Urinary bladder (tissue), 4 donors: ENCODE measurements at places on chromosomes 7 and 10. TPM values are rescaled to one million over a fixed set of nuclear protein-coding genes. Genes with fewer than 3 reads are reported as not detected.

GRCh38 chr10:132835848-132836233, 49.9 kb upstream of the NKX6-2 start:
- no peak for DNase-seq

GRCh38 chr10:21715531-21716195, 181.6 kb downstream of the MLLT10 start:
- no peak for DNase-seq

- no peak for DNase-seq
Measured at GRCh38 chr10:31353574-31353973, 34.6 kb downstream of the ZEB1 start.

GRCh38 chr10:120818301-120818700, 32.9 kb upstream of the WDR11 start:
- DNase-seq, result no peak

SPDYE6 gene
- polyA plus RNA-seq, result not detected

IFIT2 gene
- polyA plus RNA-seq, result 3.7 TPM

ZNF425 gene
- polyA plus RNA-seq, result 2.7 TPM

SPACDR gene
- polyA plus RNA-seq, result 0.62 TPM

MYH16 gene
- not detected for polyA plus RNA-seq

GRCh38 chr7:142420554-142421362, 162.9 kb upstream of the PRSS58 start:
- DNase-seq, result no peak

GRCh38 chr7:157848508-157849340, 511.9 kb downstream of the DNAJB6 start:
- no peak for DNase-seq

- DNase-seq, result no peak
Measured at GRCh38 chr10:43959364-43960134, 310.9 kb upstream of the ZNF32 start.

DNA sequence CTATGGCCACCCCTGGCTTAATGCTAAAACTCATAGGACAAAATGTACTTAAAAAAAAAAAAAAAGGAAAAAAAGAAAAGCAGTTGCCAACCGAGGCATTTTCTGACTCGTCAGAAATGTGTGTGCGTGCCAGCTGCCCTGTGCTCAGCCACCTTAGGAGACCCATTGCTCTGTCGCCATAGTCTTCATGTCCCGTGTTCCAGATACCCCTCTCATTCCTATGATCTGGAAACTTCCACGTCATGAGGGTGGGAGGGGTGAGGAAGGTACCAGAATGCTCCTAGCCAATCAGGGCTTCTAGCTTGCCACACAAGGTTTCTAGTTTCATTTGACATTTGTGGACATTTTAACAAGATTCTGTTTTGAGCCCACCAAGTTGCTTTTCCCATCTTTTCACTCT, 212.9 kb downstream of the TCF7L2 start:
- no peak for DNase-seq

DNA sequence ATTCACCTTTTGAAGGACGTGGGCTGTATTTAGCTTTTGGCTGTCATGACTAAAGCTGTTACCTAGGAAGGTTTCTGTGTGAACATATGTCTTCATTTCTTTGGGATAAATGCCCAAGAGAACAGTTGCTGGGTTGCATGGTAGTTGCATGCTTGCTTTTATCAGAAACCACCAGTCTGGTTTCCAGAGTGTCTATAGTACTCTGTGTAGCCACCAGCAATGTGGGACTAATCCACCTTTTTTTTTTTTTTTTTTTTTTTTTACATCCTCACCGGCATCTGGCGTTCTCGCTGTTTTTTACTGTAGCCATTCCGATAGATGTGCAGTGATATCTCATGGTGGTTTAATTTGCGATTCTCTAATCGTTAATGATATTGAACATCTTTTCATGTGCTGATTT, 297.8 kb downstream of the SDK1 start:
- DNase-seq, result no peak

MKI67 gene
- 0.42 TPM for polyA plus RNA-seq

HABP2 gene
- polyA plus RNA-seq, result 0.10 TPM

GRCh38 chr7:20320786-20321185, 9.9 kb upstream of the ITGB8 start:
- no peak for DNase-seq

- DNase-seq, result no peak
Measured at GRCh38 chr10:15168291-15168785, at the start of gene NMT2. Gene NMT2, minus strand, starts transcription at chr10:15168693. Its CDS starts 81 bp downstream, at chr10:15168612.

DNA sequence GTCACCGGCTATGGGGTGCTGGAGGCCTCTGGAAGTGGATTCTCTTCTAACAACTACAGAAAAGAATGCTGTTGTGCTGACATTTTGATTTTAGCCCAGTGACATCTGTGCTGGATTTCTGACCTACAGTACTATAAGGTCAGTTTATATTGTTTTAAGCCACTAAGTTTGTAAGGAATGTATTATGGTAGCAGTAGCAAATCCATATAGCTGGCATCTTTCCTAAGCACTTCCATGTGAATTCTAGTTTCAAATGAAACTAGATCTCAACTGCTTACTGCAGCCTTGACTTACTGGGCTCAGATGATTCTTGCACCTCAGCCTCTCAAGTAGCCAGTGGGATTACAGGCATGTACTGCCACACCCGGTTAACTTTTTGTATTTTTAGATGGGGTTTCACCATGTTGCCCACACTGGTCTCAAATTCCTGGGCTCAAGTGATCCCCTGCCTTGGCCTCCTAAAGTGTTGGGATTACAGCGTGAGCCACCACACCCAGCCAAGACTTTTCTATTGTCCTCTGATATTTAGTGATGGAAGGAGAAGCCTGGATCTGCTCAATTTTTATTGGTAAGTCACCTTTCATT, 414.0 kb downstream of the PHTF2 start:
- DNase-seq, result no peak

DNA sequence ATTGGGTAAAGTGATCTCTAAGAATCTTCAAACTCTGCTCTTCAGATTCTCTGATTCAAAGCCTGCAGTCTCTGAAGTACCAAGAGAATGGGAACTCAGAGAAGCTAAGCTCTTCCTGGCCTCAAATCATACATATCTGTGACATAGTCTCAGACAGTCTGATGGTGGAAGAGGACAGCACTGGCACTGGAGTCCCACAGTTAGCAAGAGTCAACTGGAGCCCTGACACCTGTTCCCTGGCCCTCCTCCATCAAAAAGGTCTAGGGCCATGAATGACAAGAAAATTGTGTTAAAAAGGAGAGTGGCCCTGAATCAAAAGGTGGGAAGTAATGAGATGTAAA, 37.7 kb downstream of the PRSS2 start:
- no peak for DNase-seq

NRCAM gene
- polyA plus RNA-seq, result 2.0 TPM

NUDT13 gene
- 2.1 TPM for polyA plus RNA-seq

DNA sequence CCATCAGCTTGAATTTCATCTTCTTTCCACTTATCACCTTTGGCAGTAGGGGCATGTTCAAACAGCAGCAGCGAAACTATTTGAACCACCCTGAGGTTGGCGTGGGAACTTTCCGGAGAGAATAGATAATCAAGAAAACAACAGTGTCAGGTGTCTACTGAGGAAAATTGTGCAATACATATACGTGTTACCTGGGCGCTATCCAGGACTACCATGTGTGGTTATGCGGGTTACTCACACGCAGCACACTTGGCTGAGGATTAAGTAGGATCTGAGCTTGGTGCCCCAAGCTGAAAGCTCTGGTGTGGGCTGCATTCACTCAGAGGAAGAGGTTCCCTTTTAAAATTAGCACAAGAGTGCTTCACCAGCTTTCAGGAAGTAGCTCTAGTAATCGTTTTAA, 8.8 kb upstream of the ABI1 start:
- no peak for DNase-seq

DNA sequence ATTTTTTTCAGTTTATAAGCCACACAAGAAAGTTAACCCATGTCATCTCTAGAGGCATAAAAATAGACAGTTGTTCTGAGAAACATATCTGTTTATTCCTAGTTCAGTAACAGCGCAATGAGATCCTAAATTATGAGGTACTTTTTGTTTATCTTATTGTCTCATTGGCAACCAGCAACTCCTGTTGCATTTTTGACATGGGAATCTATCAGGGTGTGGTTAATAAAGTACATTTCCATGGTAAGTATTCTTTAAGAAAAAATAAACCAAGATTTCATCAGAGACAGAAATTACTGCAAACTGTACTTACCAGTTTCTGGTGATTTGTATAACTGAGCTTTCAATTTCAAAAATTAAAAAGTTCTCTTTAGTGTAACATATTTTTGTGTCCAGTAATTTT, 9.0 kb downstream of the FAS start:
- no peak for DNase-seq
